Activated T-cell treated with anti-CD3 and anti-CD28 coated beads for 48 hours (primary cell): ENCODE measurements at places on chromosomes 7 and 10.

GRCh38 chr7:23106823-23107663, 1.5 kb downstream of the KLHL7 start:
- DNase-seq, result no peak

DNA sequence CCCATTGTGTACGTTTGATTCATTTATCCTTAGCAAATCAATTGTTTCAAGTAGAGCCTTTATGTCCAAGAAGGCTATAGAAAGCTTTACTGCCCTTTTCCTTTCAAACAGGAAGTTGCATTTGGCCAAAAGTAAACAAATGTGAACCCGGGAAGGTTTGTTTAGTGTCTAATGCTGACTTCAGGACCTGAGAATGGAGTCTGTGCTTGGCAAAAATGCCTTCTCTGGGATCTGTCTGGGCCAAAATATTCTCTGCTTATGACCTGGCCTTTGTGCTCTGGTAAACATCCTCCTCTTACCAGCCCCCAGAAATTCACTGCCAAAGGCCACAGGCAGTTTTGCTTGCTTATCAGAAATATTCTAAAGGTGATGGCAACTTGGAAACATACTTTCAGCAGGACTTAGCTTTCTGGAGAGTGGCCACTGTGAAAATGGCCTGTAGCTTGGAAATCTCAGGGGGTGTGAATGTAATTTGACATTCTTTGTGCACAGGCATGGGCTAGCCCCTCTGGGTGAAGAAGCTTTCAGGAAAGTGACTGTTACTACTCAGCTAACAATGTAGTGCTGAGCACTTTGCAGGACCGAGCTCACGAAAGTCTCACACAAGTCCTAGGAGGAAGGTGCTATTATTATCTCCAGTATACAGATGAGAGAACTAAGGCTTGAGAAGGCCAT, 199.5 kb downstream of the PTEN start:
- DNase-seq, result no peak

GRCh38 chr10:71603150-71603549, 116.4 kb downstream of the C10orf105 start:
- no peak for DNase-seq

- no peak for DNase-seq
Measured at GRCh38 chr10:31927565-31927883, 1.1 kb downstream of the ARHGAP12 start.
